ENCODE measurements at places on chromosomes 12 and 14.

DNA sequence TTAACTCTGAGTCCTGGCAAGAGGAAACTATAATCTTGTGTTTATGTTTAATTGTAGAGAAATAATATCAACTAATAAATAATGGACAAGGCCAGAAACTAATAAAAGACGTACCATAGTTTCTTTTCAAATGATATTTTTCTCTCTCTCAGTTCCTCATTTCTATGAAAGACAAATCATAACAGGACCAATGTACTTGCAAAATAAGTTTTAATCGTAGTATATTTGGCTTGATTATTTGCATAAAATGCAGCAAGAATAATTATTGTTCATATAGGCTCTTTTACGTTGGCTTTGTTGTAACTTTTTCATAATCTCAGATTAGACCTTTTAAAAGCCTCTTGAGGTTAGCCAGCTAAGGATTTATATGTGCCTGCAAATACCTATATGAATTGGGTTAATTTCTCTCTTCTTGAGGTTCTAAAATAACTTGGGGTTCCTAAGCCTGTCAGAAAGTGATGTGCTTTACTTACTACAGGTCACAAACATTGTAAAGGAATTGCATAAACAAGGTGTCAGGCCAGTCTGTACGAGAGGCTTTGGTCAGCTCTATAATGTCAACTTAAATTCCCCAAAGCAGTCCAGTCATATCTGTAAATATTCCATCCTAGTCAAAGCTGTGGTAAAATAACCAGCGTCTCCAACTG is 152.8 kb upstream of the PTPRQ start:
- no peak for DNase-seq

- no peak for DNase-seq
Observed at GRCh38 chr14:76931631-76932402, 96.7 kb downstream of the IRF2BPL start.

- no peak for DNase-seq
Observed at GRCh38 chr14:72597252-72598233, 296.4 kb downstream of the DPF3 start.

- DNase-seq: no peak
Observed at GRCh38 chr14:65723348-65723747, 310.8 kb downstream of the FUT8 start.

GRCh38 chr12:81987371-81987770 is 228.2 kb upstream of the PPFIA2 start:
- no peak for DNase-seq

- DNase-seq: no peak
Observed at GRCh38 chr14:54570631-54571415, 3.9 kb downstream of the SAMD4A start.

DNA sequence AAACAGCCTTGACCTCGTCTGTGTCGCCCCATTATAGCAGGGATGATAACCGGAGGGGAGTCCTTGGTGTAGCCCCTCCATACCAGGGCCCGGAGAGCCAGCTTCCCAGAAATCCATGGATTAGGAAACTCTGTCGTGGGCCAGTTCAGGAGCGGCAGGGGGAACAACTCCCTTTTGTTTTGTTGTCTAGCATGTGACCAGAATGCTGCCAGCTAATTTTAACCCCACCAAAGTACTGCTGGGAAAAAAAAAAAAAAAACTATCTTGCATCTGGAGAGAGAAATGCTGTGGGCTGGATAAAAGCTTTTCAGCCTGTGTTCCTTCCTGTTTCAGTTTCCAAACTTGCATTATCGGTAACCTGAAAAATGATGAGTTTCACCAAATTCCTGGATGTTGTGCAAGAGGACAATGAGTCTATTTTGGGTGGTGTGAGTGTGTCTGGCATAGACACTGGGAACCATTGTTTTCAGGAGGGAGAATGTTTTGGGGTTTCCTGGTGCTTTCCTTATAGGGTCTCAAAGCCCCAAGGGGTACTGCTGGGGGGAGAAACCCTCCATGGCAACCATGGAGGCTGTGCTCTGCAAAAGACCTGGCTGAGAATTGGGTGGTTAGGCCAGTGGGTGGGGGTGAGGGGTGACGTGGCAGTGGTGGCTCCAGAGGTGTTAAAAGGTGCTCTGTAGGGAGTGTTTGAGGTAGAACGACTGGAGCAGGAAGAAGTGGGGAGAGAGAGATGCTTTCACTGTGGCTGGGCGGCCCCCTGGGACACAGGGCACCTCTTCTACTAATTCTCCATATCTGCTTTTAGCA is 14.9 kb upstream of the IRF2BPL start:
- no peak for DNase-seq

GRCh38 chr14:25150934-25151790 is 101.2 kb upstream of the STXBP6 start:
- DNase-seq: no peak

- DNase-seq: no peak
Observed at GRCh38 chr14:56452940-56453339, 126.7 kb upstream of the TMEM260 start.

DNA sequence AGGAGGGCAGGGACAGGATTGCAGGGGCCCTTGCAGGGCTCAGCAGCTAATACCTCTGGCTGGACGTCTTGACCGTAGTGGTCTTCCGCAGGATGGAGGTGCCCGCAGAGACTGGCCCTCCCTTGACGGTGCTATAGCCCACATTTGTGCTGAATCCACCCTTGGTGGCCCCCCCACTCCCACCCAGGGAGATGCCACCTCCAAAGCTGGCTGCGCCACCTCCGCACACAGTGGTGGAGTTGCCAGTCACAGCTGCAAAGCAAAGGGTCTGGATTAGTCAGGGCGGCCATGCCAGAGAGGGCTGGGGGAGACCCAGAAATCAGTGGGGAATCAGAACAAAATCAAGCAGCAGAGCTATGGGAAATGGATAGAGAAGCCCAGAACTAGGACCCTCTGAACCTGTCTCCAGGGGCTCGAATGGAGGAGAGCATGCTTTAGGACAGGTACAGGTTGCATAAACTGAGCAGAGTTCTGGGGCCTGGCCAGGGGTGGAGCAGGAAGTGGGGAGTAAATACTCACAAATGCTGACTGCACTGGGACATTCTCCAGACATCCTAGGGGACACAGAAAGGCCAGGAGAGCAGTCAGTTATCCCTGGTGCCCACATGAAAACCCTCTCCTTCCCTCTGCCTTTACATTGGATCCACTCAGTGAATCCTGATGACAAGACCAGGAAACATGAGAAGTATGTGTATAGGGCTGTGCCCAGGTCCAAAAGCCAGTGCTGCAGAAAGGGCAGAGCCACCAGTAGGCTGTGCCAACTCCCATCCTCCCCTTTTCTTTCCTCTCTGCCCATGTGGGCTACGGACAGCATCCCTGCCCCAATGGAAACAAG is 8.1 kb upstream of the KRT4 start:
- no peak for DNase-seq

GRCh38 chr14:84247693-84248092 is 1282.3 kb upstream of the FLRT2 start:
- no peak for DNase-seq

DNA sequence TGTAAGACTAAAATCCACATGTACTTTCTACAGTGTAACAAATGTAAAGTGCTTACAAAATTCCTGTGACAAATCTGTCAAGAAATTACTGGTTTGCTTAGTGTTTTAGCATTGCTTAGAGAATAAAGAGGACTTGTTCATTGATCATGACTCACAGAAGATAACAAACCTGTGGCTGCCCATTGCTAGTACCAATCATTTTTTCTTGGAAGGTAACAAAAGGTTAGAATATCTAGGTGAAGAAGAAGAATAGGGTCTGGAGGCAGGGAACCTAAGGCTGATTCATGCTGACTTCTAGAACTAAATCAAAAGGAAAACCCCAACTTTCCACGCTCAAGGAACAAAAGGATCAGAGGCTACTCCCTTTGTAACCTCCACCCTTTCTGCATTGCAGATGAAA is 232.7 kb upstream of the ABCD2 start:
- no peak for DNase-seq

DNA sequence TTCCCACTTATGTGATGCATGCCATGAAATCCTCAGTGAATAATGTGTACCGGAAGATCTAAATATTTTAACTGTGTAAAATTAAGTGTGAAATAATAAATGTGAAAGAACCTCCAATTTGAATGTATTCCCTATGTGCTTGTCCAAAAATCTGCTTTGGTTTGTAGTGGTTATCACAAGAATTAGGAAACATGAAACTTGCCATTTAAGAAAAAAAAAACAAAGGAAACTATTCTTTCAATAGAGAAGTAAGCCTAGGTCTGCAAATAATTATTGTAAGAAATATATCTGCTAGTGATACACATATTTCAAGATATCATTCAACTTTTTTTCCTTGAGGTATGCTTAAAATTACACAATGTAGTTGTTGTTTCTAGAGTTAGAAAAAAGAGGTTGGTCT is 500.4 kb downstream of the SLC6A15 start:
- DNase-seq: no peak

- DNase-seq: no peak
Observed at GRCh38 chr12:96719660-96720362, 187.2 kb upstream of the NEDD1 start.

DNA sequence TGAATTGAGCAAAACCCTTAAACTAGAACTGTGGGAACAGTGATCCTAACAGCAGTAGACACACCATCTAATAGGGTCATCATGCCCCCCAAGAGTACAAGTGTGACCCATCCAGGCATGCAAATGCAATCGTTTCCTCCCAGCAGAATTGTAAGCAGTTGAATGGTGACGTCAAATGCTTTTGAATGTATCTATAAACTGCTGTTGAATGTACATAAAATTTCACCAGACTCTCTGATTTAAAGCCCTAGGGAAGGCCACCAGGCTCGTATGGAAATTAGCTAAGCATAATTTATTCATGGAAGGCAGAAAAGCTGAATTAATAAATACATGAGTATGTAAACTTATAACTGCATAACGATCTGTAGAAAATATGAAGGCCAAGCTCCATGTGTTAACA is 482.9 kb downstream of the EGLN3 start:
- DNase-seq: no peak

- DNase-seq: no peak
Observed at GRCh38 chr14:75315144-75315543, 36.5 kb downstream of the FOS start.

DNA sequence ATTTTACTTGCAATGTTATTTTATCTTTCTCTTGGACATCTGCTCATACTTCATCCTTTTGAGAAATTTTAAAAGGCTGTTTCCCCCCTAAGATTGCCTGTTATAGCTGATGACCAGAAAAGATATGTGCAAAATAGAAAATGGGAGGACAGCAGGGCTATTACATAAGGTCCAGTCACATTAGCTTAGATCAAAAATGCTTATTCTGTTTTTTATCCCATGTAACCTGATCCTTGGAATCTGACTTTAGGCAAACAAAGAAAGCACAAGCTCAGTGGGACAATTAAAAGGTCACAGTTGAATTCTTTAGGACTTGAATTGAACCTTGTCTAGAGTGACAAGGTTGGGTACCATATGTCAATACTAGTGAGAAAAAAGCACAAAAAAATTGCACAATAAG is 65.1 kb upstream of the TRHDE start:
- no peak for DNase-seq

GRCh38 chr14:77584809-77585208 is 31.6 kb downstream of the SPTLC2 start:
- no peak for DNase-seq

DNA sequence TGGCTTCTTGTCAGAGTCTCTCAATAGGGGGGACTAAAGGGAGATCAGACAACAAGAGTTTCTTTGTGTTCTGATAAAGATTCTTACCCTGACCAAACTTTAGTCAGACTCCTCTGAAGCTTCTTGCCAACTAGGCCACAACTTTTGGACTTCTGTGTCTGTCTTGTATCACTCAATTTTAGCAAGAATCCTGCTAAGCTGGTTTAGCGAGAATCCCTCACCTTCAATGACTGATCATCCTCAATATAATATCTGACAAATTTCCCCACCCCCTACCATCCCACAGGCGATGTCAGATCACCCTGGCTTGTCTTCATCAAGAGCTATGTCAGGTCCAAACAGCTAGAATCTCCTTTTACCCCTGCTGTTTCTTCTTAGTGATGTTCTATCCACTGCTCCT is 215.2 kb downstream of the RASSF9 start:
- DNase-seq: no peak

- no peak for DNase-seq
Observed at GRCh38 chr12:74227846-74228545, 309.6 kb upstream of the ATXN7L3B start.

GRCh38 chr14:94224040-94224439 is 49.9 kb downstream of the PPP4R4 start:
- DNase-seq: no peak

GRCh38 chr12:34397591-34398365 is 375.5 kb downstream of the ALG10 start:
- no peak for DNase-seq

- DNase-seq: no peak
Observed at GRCh38 chr12:114430306-114430705, 24.4 kb upstream of the TBX5 start.

DNA sequence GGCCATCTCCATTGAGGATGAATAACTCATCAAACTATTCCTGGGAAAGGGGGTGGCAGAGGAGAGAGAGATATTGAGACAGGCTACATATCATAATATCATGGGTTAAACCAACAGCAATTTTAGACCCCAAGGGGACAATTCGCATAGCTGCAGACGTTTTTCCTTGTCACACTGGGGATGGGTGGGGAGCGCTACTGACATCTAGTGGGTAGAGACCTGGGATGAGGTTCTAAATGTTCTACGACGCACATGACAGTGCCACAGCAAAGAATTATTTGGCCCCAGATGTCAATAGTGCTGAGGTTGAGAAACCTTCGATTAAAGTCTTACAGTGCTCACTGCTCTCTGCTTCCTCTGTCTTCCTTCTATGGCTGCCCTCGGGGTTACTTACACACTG is 425.6 kb downstream of the NRXN3 start:
- DNase-seq: peak; percentile 13

DNA sequence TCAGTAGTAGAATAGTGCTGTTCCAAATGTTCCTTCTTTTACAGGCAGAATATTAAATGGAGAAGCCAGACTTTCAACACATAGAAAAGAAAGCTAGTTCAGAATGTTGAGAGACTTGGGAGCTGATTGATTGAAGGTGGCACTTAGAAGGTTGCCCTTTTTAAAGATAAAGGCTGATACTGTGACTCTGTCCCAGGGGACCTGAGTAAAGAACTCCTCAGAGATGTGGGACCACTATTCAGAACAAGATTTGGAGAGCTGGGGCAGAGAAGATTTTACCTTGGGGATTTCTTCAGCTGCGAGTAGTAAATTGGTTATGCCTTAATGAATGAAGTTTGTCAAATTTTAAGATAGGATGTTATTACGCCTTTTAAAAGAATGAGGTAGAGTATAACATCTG is 21.4 kb upstream of the BTG1 start:
- no peak for DNase-seq

DNA sequence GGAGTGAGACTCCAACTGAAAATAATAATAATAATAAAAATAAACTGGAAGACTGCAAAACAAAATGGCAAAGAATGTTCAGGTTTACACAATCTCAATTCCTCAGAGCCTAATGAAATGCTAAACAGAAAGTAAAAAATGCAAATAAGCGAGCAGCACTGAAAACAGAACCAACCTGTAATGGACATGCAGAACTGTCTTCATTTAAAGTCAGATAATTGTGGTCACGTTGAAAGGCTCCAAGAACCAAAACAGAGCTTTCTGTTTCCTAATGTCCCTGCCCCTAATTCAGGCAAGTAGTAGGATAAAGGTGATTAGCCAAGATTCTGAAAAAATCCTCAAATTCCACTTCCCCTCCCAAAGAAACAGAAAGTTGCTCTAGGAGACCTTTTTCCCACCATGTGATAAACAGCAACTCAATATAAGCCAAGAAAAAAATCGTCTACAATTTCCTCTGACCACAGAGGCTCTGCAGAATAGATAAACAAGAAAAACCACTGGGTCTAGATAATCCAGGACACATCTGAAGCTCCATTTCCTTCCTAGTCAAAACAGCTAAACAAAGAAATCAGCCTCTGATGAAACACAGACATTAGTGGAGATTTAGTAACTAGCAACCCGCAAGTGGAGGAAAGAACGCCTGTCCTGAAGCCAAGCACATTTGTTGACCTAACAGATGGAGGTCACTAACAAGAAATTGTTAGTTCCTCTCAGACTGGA is 3.0 kb downstream of the MIS18BP1 start:
- no peak for DNase-seq

Data from nephron progenitor cell (in vitro differentiated cells).